ENCODE measurements at places on chromosomes 5 and 9.
A peak's percentile ranks its signal among the peaks of the same experiment; 100 is the strongest.

GRCh38 chr5:97544678-97545077 is 361.6 kb upstream of the RIOK2 start:
- H3K27ac ChIP-seq: no peak overlapping the region
- peaks cover 3% of the 10 kb centered on the region for H3K4me1 ChIP-seq
- no peak overlapping the region for H3K4me3 ChIP-seq

DNA sequence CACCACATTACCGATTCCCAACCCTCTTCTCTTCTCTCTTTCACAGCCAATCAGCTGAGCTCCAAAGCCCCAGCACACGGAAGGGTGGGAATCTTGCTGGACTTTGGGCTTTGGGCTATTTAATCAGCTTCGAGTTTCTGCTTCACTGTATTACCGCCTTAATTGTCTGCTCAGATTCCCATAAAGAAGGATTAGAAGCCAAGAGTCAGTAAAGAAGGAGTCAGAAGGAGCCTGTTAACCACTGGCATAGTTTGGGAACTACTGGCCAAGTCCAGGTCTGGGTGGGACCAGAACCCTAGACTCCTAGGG is 4.4 kb downstream of the SPRY4 start:
- peak overlapping the region; percentile 53 for H3K27ac ChIP-seq
- H3K36me3 ChIP-seq: no peaks in the 10 kb centered on the region

- no peak overlapping the region for H3K4me3 ChIP-seq
- no peaks in the 10 kb centered on the region for H3K36me3 ChIP-seq
- no peaks in the 10 kb centered on the region for H3K27me3 ChIP-seq
- DNase-seq: peak; percentile 26
- H3K4me1 ChIP-seq: peaks cover 7% of the 10 kb centered on the region
- H3K27ac ChIP-seq: no peak overlapping the region
Observed at GRCh38 chr5:91283899-91284298, 99.2 kb downstream of the ARRDC3 start.

DNA sequence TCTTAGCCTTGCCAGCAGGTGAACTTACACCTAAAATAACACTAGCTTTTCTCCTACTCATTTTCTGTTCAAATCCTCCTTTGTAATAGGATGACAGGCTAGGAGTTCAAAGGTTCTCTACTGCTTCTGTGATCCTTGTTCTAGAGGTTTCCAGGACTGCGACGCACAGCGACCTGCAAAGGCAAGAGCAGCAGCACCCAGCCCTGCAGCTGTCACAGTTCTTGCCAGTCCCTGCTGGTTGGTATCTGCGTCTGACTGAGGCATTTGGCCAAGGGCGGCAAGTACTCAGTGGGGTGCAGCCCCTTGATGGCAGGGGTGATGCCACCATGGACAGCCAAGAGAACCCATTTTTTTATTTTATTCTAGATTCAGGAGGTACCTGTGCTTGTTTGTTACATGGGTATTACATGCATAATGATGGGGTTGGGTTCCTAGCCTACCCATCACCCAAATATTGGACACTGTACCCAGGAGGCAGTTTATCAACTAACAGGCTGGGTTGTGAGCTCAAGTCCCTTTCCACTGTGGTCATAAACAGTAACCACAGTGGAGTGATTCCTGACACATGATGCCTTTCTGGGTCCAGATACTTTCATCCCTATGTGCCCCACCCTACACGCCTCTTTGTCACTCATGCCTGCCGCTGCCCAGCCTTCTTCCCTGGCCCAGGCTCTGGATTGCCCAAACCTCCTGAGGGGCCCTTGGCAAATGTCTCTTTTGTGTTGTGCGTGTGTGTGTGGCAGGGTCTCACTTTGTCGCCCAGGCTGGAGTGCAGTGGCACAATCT is 111.0 kb downstream of the GAPVD1 start:
- no peak overlapping the region for H3K4me3 ChIP-seq
- H3K4me1 ChIP-seq: no peaks in the 10 kb centered on the region
- no peak overlapping the region for H3K27ac ChIP-seq
- H3K27me3 ChIP-seq: no peaks in the 10 kb centered on the region
- H3K36me3 ChIP-seq: peaks cover 4% of the 10 kb centered on the region

GRCh38 chr9:105281272-105281671 is 36.8 kb downstream of the SLC44A1 start:
- no peaks in the 10 kb centered on the region for H3K27me3 ChIP-seq
- no peaks in the 10 kb centered on the region for H3K36me3 ChIP-seq
- peaks cover 4% of the 10 kb centered on the region for H3K4me1 ChIP-seq
- DNase-seq: no peak
- no peak overlapping the region for H3K27ac ChIP-seq
- no peak overlapping the region for H3K4me3 ChIP-seq

DNA sequence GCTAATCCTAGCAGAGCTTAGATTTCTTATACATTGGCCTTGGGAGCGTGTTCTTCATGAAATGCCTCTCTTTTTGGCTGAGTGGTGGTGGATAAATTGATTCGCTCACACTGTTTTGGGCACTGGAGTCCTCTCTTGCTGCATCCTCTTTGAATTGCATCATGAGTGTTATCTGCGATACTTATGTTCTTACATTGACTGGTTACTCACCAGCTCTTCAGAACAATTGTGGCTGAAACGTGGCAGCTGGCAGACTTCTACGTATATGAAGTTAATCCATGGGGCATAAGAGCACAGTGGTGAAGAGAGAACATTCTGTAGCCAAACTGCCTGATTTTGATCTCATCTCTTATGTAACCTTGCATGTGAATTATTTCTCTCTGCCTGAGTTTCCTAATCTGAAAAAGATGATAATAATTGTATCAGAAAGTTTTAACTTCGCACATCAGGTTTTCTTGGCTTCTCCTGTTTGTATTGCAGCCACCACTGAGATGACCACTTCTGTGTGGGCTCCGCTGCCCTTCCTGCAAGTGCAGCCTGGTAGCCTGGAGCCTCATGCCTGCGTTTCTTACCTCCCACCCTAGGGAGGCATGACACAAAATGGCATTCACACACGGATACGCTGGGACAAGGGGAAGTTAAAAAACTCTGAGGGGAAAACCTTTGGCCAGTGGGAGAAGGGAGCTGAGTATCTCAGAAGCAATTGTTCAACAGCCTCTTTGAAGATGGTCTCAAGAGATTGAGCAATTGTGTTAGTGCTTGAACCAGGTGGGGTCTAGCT is 295.2 kb downstream of the ARHGAP26 start:
- H3K4me1 ChIP-seq: peaks cover 8% of the 10 kb centered on the region
- no peak for DNase-seq
- no peaks in the 10 kb centered on the region for H3K27me3 ChIP-seq
- peaks cover 4% of the 10 kb centered on the region for H3K36me3 ChIP-seq
- no peak overlapping the region for H3K4me3 ChIP-seq
- no peak overlapping the region for H3K27ac ChIP-seq

DNA sequence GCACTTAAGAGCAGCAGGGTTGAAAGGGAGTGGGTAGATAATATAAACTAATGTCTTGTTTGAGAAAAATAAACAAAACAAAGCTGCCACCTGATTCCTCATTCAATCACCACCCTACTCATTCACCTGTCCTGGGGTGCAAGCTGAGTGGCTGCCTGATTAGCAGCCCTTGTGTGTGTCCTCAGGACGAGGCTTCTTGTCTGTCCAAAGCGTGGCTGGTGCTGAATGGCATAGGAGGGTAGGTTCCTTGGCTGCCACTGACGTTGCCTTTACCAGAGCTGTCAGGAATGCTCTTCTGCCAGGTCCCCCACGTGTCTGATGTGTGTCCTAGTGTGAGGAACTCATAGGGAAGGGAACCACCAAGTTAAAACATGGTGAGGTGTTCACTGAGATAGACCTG is 146.6 kb upstream of the SLC24A2 start:
- no peaks in the 10 kb centered on the region for H3K4me1 ChIP-seq
- no peak for DNase-seq
- no peak overlapping the region for H3K4me3 ChIP-seq
- no peak overlapping the region for H3K27ac ChIP-seq
- H3K36me3 ChIP-seq: no peaks in the 10 kb centered on the region

- no peak for DNase-seq
- H3K27me3 ChIP-seq: no peaks in the 10 kb centered on the region
- no peak overlapping the region for H3K27ac ChIP-seq
Observed at GRCh38 chr9:23821375-23822181, 4.5 kb downstream of the ELAVL2 start.

DNA sequence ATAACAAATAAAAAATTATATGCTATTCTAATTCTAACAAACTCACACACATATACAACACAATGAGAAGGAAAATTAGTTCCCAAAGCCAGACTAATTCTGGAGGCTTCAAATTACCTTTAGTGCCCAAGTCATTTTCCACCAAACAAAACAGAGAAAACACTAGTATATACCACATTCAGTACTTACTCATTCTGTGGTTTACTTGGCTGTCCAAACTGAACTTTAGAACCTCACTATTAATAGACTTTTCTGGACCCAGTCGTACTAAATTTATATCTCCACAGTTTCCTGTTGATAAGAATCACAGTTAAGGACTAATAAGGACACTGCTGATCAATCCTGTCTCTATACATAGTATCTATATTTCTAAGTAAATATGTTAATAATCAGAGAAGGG is 66.4 kb downstream of the SETX start:
- H3K4me1 ChIP-seq: peaks cover 5% of the 10 kb centered on the region
- DNase-seq: peak; percentile 15
- H3K27ac ChIP-seq: no peak overlapping the region
- no peak overlapping the region for H3K4me3 ChIP-seq

DNA sequence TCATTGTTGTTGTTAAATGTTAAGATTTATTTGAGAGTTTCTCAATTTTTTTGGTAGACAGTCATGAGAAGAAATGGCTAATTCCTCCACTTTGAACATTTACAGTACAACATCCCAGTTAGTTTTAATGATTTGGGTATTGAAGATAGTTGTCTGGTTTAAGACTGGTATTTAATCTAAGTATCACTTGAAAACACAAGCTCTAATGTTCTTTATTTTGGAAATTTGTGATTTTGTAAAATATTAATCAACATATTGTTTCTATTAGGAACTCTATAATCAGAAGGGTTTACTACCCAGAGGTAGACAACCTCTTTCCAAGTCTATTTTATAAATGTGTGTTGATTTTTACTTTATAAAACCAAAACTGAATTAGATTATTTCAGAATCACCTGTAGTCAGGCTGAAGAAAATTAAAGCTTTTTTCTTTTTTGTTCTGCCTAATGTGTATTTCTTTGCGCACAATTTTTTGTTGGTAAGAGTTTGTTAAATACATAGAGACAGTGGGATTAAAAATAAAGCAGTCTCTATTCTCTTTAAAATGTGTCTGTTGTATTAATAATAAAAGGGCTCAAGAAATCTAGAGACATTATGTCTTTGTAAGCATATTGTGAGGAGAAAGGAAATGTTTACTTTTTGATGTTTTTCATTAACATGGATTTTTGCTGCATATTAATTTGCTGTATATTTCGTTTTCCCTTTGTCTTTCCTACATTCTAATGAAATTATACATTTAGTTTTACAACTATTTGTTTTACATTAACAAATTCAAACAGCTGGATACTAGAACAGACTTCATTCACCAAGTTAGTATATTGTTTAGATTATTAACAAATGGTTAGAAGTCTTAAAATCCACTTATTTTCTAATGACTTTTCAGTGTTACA is 3.9 kb upstream of the PURA start:
- peaks cover 3% of the 10 kb centered on the region for H3K4me1 ChIP-seq
- DNase-seq: no peak
- no peak overlapping the region for H3K27ac ChIP-seq

- H3K4me1 ChIP-seq: peaks cover 28% of the 10 kb centered on the region
- H3K36me3 ChIP-seq: no peaks in the 10 kb centered on the region
- H3K4me3 ChIP-seq: no peak overlapping the region
- no peaks in the 10 kb centered on the region for H3K27me3 ChIP-seq
- DNase-seq: no peak
Observed at GRCh38 chr5:556909-557441, 32.7 kb upstream of the SLC9A3 start.

GRCh38 chr5:139138809-139139208 is 59.4 kb downstream of the SIL1 start:
- H3K4me3 ChIP-seq: no peak overlapping the region
- no peak overlapping the region for H3K27ac ChIP-seq
- no peak for DNase-seq
- peaks cover 18% of the 10 kb centered on the region for H3K4me1 ChIP-seq
- no peaks in the 10 kb centered on the region for H3K36me3 ChIP-seq

- no peak overlapping the region for H3K4me3 ChIP-seq
- peak; percentile 3 for DNase-seq
- no peaks in the 10 kb centered on the region for H3K4me1 ChIP-seq
Observed at GRCh38 chr9:79471580-79472543, 99.9 kb upstream of the TLE4 start.

DNA sequence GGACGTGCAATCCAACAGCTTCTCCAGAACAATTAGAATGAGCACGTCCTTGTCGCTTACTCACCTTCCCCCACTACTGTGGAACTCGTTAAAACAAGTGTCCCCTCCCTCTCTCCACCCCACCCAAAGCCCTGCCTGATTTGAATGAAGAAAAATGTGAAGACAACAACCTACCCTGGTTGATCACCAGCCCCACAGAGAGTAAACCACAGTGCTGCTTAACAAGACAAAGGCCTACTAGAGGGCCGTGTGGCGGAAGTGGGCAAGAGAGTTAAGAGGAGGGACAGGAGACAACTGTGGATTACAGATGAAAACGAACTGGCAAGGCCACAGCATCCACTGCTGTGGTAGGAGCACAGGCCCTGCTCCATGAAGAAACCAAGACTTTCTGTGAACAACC is 51.1 kb downstream of the CDK5RAP2 start:
- H3K4me1 ChIP-seq: peaks cover 2% of the 10 kb centered on the region
- H3K4me3 ChIP-seq: no peak overlapping the region
- H3K27me3 ChIP-seq: no peaks in the 10 kb centered on the region
- peaks cover 26% of the 10 kb centered on the region for H3K36me3 ChIP-seq
- H3K27ac ChIP-seq: no peak overlapping the region
